ENCODE measurements at places on chromosomes 5 and 9.

- DNase-seq = no peak
Observed at GRCh38 chr9:135017899-135018298, 69.6 kb upstream of the OLFM1 start.

DNA sequence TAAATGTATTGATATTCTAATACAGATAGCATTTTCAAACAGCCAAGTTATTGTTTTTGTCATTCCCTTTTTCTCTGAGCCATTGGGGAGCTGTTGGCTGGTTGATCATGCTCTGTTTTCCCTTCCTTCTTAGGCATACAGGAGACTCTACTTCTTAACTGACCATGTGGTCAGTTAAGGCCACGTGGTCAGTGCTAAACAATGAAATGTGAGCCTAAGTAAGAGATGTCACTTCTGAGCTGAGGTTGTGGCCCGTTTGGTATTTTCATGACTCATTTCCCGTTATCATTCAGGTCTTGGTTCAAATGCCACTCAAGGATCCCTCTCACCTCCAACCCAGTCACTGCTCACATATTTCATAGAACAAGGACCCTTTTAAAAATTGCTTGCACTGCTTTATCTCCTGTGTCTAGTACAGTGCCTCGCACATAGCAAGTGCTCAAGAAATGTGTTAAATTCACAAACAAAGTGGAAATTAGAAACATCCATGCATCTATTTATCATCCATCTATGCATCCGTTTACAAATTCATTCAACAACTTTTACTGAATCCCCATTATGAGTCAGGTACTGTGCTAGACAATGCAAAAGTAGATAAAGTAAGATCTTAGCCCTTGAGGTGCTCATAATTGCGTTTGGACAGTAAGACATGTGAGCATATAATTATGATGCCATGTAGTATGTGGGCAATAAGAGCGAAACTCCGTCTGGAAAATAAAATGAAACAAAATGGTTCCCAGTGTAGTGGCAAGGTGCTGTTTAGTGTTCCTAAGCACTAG, 50.7 kb downstream of the ARRDC3 start:
- no peak for DNase-seq

DNA sequence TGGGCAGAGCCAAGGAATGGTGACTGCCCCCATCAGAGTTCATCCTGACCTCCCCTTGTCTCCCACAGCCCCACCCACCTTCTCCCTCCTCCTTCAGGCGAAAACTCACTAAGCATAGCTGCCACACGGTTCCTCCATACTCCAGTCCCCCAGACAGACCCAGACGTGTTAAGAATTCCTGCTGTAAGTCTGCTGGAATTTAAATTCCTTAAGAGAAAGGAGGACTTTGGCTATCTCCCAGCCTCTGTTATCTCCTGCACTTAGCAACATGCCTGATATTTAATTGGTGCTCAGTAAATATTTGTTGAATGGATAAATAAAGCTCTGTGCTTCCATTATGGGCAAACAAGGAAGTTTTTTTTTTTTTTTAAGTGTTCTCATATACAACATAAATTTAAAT, 213.7 kb downstream of the RFK start:
- no peak for DNase-seq

DNA sequence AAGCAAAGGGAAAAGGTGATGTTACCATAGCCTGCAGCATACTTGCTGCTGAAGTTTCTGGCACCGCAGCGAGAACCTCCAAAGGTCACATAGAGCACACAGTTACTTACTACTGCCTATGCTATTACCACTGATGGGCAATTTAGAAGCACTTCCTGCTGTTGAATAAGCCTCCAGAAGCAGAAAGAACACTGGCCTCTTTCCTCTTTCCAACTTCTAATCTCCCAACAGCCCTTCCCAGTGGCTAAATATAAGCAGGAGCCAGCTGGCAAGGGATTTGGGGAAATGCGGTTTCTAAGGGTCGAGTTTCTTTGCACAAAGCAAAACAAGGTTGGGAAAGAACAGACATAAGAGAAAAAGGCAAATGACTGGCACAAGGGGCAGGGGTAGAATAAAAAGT, 669.2 kb upstream of the ACO1 start:
- DNase-seq = no peak

Data from CD4-positive, alpha-beta memory T cell (primary cell).